ENCODE measurements at places on chromosomes 2 and 18. TPM values are rescaled to one million over a fixed set of nuclear protein-coding genes. Genes with fewer than 3 reads are reported as not detected.

Gene PTPN2
- total RNA-seq = 50.9 TPM

Gene CSRNP3
- total RNA-seq = not detected

- no peak for DNase-seq
Observed at GRCh38 chr2:163132850-163133249, 294.3 kb upstream of the KCNH7 start.

DNA sequence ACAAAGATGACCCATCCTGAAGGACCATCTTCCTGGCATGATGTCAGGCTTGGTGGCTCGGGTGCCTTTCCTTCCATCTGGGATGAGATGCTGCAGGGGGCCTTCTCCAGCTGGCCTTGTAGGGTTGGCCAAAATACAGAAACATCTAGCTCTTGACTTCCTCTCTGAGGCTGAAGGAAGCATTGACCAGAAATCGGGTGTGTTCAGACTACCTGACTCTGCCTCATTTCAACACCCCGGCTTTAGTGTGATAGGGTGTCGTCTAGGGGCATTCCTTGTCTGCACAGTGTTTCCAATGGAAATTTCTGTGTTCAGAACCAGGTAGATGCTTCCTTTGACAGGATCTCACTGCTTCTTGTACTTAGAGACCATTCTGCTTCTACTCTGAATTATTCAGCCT, 115.7 kb upstream of the SPRED2 start:
- DNase-seq = no peak

GRCh38 chr18:64202863-64203262, 54.0 kb upstream of the LINC00305 start:
- no peak for DNase-seq

DNA sequence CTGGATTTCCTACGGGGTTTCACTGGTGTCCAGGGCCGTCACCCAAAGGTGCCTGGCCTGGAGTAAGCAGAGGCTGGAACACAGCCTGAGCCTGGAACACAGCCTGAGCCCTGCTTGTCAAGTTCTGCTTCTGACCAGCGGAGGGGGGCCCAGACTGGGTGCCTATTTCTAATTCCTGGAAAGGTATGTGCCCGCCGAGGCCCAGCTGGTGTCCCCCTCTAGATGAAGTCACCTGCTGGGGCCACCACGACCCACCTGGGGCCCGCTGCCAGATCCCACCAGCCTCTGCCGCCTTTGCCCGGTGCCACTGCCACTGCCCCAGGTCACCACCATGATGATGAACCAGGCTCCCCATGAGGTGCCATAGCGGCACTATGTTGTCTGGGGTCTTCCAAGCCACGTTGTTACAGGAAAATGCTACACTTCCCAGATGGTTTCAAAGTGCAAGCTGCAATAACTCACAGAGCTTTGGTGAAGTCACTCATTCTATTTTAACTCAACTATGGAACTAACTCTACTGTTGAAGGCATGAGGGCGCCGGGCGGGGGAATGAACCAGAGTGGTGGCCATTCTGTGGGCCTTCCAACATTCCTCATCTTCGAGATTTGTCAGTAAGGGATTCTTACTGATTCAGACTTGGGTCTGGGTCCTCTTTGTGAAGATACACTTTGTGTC, 40.9 kb upstream of the LAPTM4A start:
- DNase-seq = no peak

- no peak for DNase-seq
Observed at GRCh38 chr2:153770359-153770991, 101.2 kb upstream of the GALNT13 start.

DNA sequence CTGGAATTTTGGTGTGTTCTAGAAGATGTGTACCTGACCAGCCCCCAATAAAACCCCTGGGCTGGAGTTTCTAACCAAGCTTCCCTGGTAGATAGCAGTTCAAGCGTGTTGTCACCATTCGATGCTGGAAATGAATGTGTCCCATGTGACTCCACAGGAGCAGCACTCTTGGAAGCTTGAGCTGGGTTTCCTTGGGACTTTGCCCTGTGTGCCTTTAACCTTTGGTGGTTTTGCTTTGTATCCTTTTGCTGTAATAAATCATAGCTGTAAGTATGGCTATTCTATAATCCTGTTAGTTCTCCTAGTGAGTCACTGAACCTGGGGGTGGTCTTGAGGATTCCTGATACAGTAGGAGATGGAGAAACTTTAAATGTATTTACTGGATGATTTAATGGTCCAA, 65.2 kb downstream of the KLHL14 start:
- no peak for DNase-seq
